ENCODE measurements at places on chromosomes 5 and 9. TPM values are rescaled to one million over a fixed set of nuclear protein-coding genes. Genes with fewer than 3 reads are reported as not detected.

- peak; percentile 68 for ATAC-seq
These were observed 353.6 kb downstream of the SLIT3 start for GRCh38 chr5:168947212-168947868.

Gene CCDC112
- total RNA-seq = 3.3 TPM

Gene PCDHA9
- total RNA-seq = 0.04 TPM

- ATAC-seq = peak; percentile 74
These were observed 225.0 kb downstream of the FANCC start for GRCh38 chr9:95092262-95093072.

- ATAC-seq = no peak
These were observed 7.5 kb upstream of the PAM start for GRCh38 chr5:102747386-102748166.

Gene CDC20B
- total RNA-seq = not detected

DNA sequence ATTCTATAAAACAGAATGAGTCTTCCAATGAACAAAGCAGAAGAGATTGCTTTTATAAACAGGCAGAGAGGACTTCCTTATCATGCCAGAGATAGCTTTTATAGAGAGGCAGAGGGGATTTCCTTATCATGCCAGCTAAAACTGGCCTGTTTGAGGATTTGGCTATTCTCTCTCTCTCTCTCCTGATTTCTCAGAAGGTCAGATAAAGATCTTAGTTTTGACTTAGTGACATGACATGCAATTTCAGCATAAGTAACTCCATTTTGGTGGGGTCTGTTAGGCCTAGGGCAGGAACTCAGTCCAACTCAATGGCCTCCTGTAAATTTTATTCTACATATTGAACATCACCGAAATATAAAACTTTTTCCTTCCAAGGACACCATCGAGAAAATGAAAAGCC is 31.5 kb upstream of the DENND4C start:
- no peak for ATAC-seq

DNA sequence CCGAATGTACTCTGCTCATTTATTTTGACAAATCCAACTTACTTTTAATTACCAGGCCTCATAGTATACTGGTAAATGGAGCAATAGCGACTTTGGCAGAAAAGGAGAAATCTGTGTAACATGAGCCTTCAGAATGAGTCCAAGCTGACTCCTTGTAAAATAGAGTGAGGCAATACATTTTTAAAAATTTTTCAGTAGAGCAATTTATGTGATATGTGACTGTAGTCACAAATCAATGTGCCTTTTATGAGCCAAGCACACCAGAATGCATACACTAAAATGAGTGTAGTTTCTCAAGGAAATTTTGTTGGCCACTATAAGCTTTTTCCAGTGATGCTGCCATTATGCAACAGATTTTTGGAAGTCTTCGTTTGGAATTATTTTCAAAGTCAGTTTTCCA is 73.8 kb downstream of the SNCAIP start:
- no peak for ATAC-seq

Gene CMYA5
- 0.36 TPM for total RNA-seq

Gene PDLIM4
- total RNA-seq = 26.9 TPM
